ENCODE measurements at places on chromosomes 3 and 15.

GRCh38 chr3:127750226-127751031 lies 71.9 kb downstream of the MGLL start:
- peak; percentile 63 for DNase-seq

GRCh38 chr3:30598668-30599545 lies 7.5 kb upstream of the TGFBR2 start:
- no peak for DNase-seq

DNA sequence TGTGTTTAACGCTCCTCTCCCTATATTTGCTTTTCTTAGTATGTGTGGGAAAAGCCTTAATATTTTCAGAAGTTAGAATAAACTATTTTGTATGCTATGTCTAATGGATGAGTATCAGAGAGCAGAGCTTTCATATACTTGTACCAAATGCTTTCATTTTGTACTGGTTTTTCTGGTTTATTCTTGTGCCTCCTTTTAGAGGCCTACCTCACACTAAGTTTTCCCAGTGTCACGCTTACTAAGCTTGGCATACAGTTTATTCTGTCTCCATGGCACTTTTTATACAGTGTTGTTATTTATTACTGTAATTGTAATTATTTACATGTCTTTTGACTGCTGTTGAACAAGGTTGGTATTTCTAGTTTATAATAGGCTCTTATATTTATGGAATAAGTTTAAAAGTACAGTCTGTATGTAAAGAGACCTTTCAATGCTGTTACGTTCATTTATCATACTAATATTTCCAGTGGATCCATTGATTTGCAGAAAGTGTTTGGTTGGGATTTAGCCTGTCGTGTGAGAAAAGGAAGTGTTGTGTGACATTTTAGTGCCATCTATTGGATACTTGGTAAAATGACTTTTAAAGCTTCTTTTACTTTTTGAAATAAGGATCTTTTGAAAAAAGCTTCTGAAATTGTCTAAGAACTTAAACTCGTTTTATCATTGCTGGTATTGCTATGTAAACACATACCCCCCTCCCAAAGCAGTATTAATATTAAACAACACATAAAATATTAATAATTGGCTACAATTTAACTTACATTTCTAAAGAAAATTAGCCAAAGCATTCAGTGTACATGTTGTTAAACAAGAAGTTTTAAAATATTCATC lies 5.2 kb upstream of the EBLN2 start:
- DNase-seq = peak; percentile 4

GRCh38 chr15:99506399-99506798 lies 59.4 kb upstream of the MEF2A start:
- DNase-seq = no peak

DNA sequence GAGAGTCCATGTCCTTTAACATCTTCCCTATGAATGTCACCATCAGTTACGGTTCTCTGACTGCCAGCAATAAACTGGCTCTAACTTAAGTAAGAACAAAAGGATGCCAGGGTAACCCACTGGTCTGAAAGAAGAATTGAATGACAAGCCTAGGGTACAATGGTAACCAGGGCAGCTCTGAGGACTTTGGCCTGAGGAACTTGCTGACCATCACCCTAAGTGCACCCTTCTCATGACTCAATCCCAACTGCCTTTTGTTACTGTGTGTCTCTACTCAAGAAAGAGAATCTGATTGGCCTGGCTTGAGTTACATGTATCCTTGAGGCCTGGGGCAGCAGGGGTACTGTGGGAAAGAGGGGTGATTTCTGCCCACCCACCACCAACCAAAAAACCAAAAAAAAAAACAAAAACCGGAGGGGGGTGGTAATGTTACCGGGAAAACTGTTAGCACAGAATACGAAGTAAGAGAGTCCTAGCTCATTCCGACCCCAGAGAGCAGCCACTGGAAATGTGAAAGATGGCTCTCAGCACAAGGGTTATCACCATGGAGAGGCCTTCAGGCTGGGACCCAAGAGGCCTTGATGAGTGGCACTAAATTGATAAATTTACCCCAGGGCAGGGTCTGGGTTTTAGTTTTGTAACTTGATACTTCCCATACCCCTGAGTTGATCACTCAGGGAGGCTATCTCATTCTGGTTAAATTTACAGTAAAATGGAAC lies 9.3 kb upstream of the SLC28A1 start:
- DNase-seq = no peak

DNA sequence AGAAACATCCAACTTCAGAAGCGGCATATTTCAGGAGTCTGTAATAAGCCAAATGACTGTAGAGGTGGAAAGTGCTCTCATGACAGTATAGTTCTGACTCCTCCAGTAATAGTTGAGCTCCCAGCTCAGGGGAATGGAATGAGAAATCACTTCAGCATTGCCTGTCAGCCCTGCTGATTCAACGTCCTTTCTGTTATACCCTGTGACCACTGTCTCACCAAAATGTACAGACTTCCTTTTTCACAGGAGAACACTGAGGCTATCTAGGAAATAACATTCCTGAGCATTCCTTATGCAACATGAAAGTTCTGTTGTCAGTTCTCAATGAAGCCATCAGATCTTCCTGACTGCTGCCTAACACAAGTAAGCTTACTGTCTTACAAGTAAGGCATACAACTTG lies 284.5 kb upstream of the MME start:
- DNase-seq = peak; percentile 89

DNA sequence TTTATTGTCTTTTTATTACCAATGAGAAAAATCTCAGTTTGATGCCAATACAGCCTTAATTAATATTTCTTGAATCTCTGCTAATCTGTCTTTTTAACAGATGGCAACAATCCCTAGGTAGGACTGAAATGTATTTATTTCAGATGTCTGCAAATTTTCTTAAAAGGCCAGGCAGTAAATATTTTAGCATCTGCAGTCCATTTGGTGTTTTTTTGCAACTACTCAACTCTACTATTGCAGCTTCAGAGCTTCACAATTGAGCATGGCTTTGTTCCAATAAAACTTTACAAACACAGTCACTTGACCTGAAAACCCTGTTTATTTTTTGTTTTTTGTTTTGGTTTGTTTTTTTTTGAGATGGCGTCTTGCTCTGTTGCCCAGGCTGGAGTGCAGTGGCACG lies 82.7 kb downstream of the RARB start:
- DNase-seq = no peak

- DNase-seq = no peak
Observed at GRCh38 chr3:96836153-96836915, 21.9 kb downstream of the EPHA6 start.

- DNase-seq = no peak
Observed at GRCh38 chr3:71010726-71011455, 572.6 kb downstream of the FOXP1 start.

DNA sequence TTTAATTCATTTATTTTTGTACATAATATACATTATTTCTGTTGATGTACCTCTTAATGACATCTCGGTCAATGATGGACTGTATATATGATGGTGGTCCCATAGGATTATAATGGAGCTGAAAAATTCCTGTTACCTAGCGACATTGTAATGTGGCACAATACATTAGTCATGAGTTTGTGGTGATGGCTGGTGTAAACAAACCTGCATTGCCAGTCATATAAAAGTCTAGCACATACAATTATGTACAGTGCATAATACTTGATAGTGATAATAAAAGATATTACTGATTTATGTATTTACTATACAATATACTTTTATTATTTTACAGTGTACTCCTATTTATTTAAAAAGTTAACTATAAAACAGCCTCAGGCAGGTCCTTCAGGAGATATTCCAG lies 15.1 kb downstream of the TTC14 start:
- no peak for DNase-seq

GRCh38 chr3:156251424-156251823 lies 131.0 kb downstream of the KCNAB1 start:
- no peak for DNase-seq

GRCh38 chr3:49566312-49566711 lies 12.0 kb downstream of the BSN start:
- peak; percentile 23 for DNase-seq

DNA sequence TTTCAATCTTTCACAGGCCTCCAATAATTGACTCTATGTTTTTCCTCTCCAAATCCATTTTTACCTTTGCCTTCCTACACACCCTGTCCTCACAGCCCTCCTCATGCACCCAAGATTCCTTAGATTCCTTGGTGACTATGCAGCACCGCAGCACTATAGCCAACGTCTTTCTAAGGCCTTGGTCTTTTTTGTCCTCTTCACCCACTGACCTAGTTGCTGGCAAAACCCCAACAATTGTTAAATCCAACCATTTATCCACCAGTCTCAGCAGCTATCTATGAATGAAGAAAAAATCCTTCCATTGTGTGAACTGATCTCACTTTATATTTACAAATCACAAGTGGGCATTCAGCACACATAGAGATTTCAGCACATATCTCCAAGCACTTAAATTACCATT lies 203.9 kb downstream of the VGLL3 start:
- DNase-seq = no peak

- DNase-seq = no peak
Observed at GRCh38 chr15:82048811-82049210, 3.0 kb upstream of the MEX3B start.

DNA sequence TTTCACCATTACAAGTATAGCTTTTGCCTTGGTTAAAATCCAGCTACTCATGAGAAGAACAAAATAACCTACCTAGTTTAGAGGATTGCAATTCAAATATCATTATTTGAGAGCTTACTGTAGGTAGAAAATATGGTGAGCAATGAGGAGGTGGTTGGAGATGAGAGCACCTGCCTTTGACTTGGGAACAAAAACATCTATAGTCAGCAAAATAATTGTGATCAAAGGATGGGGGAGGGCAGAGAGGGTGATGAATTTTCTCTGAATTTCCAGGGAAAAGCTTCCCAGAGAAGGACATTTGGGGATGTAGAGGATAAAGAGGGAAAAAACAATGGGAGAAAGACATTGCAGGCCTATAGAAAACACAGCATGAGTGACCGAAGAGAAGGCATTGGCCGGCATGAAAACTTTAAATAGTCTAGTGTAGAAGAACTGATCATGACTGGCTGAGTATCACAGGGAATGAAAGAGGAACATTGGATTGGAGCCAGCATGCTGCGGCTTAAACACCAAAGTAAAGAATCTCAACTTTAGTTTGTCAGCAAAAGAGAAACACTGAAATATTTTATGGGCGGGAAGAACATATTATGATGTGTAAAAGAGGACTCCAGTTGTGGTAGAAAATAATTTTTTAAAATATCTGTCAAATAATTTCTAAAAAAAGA lies 581.3 kb downstream of the UNC13C start:
- peak; percentile 90 for DNase-seq

GRCh38 chr3:52383446-52383845 lies 61.5 kb downstream of the SEMA3G start:
- no peak for DNase-seq

DNA sequence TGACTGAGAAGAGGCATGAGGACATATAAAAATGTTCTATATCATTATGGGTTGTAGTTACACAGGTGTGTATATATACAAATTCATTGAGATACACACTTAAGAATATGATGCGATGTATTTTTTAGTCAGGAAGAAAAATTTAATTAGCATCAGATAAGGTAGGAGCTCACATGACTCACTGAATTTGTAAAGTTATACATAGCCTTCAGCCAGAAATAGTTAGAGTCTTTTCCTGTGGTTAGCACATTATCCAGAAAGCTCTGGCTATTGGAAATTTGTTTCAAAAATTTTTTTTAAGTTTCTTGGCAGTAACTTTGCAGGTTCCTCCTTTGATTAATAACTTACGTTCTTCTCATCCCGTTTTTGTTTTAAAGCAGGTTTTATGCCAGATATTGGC lies 88.6 kb downstream of the STT3B start:
- DNase-seq = no peak

DNA sequence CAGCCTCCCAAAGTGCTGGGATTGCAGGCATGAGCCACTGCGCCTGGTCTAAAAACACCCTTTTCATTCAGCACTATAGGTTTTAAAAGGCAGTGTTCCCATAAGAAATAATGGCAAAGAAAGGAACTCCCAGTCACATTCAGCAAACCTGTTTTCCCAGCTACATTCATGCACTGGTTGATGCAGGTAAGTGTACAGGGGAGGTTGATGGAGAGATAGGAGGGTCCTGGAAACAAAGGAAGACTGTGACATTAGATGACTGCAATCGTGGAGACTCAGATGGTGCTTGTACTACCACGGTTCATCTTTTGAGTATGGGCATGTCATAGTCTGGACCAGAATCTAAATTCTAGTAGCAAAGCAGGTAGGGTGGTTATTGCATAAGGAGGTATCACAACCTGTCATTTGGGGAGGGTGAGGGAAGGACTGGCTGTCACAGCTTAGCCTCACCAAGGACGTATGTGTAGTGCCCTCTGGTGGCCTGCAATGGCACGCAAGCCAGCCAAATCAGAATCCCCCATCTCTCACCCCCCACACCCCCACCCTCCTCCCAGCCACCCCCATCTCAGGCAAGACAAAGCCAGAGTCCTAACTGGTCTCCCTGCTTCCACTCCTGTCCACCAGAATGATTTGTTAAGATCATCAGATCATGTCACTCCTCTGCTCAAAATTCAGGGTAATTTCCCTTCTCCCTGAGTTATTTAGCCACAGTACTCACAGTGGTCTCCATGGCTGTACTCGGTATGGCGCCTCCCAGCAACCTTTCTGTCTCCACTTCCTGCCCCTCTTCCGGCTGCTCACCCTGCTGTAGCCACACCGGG lies 28.8 kb upstream of the UBL7 start:
- peak; percentile 75 for DNase-seq

DNA sequence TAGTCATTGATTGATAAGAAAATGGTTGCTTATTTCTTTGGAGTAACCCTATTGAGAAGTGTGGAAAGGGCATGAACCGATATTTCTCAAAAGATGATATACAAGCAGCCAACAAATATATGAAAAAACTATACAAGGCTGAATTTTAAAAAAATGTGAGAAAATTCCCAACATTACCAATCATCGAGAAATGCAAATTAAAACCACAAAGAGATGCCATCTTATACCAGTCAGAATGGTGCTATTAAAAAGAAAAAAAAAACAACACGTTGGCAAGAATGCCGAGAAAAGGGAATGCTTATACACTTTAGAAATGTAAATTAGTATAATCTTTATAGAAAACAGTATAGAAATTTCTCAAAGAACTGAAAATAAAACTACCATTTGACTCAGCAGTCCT lies 77.7 kb upstream of the ROBO1 start:
- DNase-seq = no peak

- no peak for DNase-seq
Observed at GRCh38 chr15:65525622-65526021, 4.6 kb upstream of the HACD3 start.

GRCh38 chr15:91255670-91256192 lies 155.7 kb downstream of the SV2B start:
- DNase-seq = peak; percentile 69

DNA sequence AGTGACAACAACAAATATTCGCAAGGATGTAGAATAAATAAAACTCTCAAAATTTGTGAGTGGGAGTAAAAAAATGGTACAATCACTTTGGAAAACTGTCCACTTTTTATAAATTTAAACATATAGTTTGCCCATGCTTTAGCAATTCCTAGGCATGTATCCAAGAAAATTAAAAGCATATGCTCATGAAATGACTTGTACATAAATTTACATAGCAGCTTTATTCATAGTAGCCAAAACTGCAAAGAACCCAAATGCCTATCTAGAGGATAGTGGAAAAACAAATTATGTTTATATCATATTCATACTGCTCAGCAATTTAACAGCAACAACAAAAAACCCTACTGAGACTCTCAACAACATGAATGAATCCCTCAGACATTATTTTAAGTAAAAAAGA lies 363.6 kb upstream of the CCDC54 start:
- DNase-seq = no peak

GRCh38 chr3:113292933-113293332 lies 81.6 kb downstream of the BOC start:
- DNase-seq = no peak

- no peak for DNase-seq
Observed at GRCh38 chr3:40079847-40080240, 229.7 kb upstream of the EIF1B start.

GRCh38 chr3:126269354-126269753 lies 87.9 kb downstream of the KLF15 start:
- no peak for DNase-seq
